Activated CD4-positive, alpha-beta T cell treated with anti-CD3 and anti-CD28 coated beads for 36 hours (primary cell): ENCODE measurements at places on chromosomes 1 and 21. TPM values are rescaled to one million over a fixed set of nuclear protein-coding genes. Genes with fewer than 3 reads are reported as not detected.

Gene GBP6
- total RNA-seq: 0.46 TPM

DNA sequence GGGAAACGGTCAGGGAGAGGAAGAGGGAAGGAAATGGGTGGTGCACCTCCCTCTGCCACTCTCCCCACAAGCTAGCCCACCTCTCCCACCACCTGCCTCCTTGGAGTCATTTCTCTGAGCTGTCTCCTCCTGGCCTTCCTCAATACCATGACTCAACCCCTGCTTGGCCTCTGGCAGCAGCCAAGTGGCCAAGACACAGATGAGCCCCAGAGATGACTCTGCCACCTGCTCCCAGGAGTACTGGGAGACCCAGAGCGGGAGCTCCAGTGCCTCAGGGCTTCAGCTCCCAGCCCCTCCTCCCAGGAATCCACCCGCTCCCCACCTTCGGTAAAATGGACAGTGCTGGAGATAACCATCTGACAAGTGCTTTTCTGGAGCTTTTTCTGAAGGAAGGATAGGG, 2.6 kb downstream of the S100A16 start:
- H3K4me3 ChIP-seq: no peak overlapping the region
- H3K4me1 ChIP-seq: no peaks in the 10 kb centered on the region
- H3K27ac ChIP-seq: no peak overlapping the region
- no peak for DNase-seq
- H3K27me3 ChIP-seq: no peaks in the 10 kb centered on the region
- no peaks in the 10 kb centered on the region for H3K36me3 ChIP-seq

Gene MPZ
- total RNA-seq: 5.3 TPM

GRCh38 chr1:18278946-18279345, 171.3 kb downstream of the IGSF21 start:
- H3K27ac ChIP-seq: no peak overlapping the region
- peaks cover 16% of the 10 kb centered on the region for H3K27me3 ChIP-seq
- DNase-seq: no peak
- no peak overlapping the region for H3K4me3 ChIP-seq

DNA sequence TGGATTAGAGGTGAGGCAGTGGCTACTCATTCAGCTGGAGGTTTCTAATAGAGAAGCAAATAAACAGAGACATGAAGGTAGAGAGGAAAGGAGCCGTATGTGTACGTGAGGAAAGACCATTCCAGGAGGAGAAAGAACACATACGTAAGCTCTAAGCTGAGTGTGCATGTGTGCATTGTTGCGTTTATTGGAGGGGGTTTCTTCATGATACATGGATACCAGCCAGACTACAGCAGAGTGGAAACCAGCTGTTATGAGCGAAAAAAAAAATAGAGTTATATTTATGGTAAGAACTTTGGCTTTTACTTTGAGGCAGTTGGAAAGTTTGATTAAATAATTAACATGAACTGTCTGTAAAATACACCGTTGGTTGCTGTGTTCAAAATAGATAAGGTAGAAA, 173.4 kb upstream of the RGS18 start:
- no peaks in the 10 kb centered on the region for H3K36me3 ChIP-seq
- DNase-seq: no peak
- no peaks in the 10 kb centered on the region for H3K27me3 ChIP-seq
- no peak overlapping the region for H3K27ac ChIP-seq
